Upper lobe of left lung (tissue), 6 donors: ENCODE measurements at places on chromosomes 7 and 10. TPM values are rescaled to one million over a fixed set of nuclear protein-coding genes. Genes with fewer than 3 reads are reported as not detected.

Gene MYO3A
- not detected for total RNA-seq

DNA sequence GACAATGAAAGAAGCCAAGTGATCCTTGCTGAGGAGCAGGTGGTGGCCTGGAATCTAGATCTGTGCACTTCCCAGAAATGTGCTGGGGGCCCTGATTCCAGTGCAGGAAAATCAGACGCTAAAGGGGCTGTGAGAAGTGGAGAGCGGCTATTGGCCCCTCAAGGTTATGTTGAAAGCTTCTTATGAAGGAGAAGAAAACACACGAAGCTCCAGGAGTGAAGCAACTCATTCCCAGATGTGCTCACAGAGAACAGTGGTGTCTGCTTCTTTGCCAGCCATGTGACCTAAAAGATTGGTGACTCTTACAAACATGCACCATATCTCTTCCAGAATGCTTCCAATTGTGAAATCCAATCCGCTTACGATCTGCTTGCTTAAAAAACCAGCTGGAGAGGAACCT, 679.3 kb upstream of the IGFBP3 start:
- H3K4me1 ChIP-seq, result peaks cover 21% of the 10 kb centered on the region
- H3K27me3 ChIP-seq, result no peaks in the 10 kb centered on the region
- no peak overlapping the region for H3K4me3 ChIP-seq
- peak overlapping the region; percentile 65 for H3K27ac ChIP-seq

DNA sequence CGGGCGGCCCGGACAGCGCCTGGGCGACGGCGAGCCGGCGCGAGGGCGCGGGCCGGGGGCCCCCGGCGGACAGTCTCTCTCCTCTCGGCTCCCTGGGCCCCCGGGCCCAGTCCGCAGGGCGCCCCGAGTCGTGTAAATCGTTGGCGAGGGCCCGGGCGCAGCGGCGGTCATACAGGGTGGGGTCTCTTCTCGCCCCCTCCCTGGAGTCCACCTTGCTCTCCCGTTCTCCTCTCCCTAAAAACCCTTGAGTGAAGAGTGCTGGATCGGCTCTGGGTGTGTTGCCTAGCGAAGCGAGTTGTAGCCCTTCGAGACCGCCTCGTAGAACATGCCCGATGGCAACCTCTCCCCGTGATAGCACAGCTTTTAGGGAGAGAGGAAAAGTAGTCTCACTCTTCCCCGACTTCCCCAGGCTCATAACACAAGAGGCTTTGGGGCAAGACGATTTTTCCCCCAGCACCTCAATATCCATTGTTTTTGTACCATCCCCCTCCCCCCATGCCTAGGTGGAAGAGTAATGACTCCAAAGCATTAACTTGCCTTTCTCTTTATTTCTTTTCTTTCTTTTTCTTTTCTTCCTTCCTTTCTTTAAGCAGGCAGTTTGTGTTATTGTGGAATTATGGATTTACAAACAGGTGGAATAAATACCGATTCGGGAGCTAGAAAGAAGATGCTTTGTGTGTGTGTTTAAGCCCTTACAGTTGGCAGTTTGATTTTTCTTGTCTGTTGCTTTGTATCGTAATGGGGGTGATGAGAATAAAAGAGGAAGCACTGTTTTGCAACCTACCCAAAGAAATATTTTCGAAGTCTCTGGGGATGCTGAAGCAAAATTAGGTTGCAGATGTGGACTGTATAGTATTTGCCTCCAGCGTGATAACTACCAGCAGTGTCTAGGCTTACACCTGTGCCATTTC, 822 bp downstream of the SHOC2 start:
- no peaks in the 10 kb centered on the region for H3K36me3 ChIP-seq
- H3K27me3 ChIP-seq, result no peaks in the 10 kb centered on the region
- H3K4me3 ChIP-seq, result peak overlapping the region; percentile 82
- peaks cover 35% of the 10 kb centered on the region for H3K4me1 ChIP-seq
- H3K27ac ChIP-seq, result peak overlapping the region; percentile 99
- DNase-seq, result no peak

Gene ZP3
- 1.1 TPM for total RNA-seq

- no peaks in the 10 kb centered on the region for H3K36me3 ChIP-seq
- peaks cover 4% of the 10 kb centered on the region for H3K4me1 ChIP-seq
- no peak overlapping the region for H3K4me3 ChIP-seq
- no peaks in the 10 kb centered on the region for H3K27me3 ChIP-seq
- DNase-seq, result no peak
These were observed 280.3 kb downstream of the AUTS2 start for GRCh38 chr7:69878591-69878990.

DNA sequence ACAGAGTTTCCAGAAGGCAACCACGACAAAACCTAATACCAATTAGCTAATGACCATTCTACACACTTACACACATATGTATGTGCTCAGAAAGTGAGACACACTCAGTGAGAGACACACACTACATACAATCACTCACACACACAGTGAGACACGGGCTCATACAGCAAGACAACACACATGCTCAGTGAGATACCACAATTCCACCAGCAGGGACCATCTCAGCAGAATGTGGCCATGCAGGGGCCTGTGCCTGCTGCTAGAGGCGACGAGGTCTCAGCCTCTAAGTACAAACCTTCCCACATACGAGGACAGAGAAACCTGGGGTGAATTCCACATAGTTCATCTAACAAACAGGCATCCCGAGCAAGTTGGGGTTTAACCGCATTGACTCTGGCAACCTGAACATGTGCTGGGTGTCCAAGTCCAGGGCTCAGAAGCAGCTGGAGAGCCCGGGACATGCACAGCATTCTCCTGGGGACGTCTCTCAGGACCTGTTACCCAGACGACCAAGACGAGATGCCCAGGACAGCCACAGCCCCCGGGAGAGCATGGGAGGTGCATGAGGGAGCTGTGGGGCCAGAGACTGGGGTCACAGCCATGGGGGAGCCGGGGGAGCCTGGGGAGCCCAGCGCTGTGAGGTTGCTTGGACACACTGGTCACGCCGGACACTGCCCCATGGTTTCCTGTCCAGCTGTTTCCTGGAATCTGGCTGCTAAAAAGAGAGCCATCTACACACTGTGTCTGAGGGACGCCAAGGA, 523.6 kb downstream of the PTPRN2 start:
- H3K27ac ChIP-seq, result no peak overlapping the region
- H3K27me3 ChIP-seq, result no peaks in the 10 kb centered on the region
- no peak for DNase-seq
- H3K4me3 ChIP-seq, result no peak overlapping the region
- H3K4me1 ChIP-seq, result no peaks in the 10 kb centered on the region

- peaks cover 36% of the 10 kb centered on the region for H3K27me3 ChIP-seq
- H3K4me3 ChIP-seq, result peak overlapping the region; percentile 42
- no peaks in the 10 kb centered on the region for H3K36me3 ChIP-seq
- H3K4me1 ChIP-seq, result peaks cover 13% of the 10 kb centered on the region
These were observed 28.7 kb upstream of the JAKMIP3 start for GRCh38 chr10:132036887-132037675.

Gene DENND2A
- total RNA-seq, result 13.6 TPM

- no peak overlapping the region for H3K4me3 ChIP-seq
- H3K36me3 ChIP-seq, result no peaks in the 10 kb centered on the region
- no peak for DNase-seq
- no peaks in the 10 kb centered on the region for H3K4me1 ChIP-seq
- no peak overlapping the region for H3K27ac ChIP-seq
These were observed 275.7 kb downstream of the KLF6 start for GRCh38 chr10:3509355-3509754.

DNA sequence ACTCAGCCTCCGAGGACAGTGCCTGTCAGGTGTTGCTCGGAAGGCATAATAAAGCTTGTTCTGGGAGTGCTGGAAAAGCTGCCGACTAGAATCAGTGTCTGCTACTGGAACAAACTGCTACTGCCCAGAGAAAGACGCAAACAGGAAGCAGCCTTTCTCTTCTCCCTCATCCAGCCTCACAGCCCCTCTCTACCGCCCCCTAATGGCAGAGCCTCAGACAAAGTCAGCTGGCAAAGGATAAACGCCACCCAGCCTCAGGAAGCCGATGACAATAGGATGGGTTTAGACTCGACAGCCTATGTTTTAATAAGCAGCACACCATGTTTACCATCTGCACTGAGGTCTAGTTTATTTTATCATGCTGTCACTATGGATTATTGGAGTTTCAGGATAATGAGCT, 169.5 kb upstream of the LYZL1 start:
- H3K36me3 ChIP-seq, result no peaks in the 10 kb centered on the region
- no peaks in the 10 kb centered on the region for H3K27me3 ChIP-seq
- no peak for DNase-seq
- no peak overlapping the region for H3K27ac ChIP-seq
- no peak overlapping the region for H3K4me3 ChIP-seq
- H3K4me1 ChIP-seq, result no peaks in the 10 kb centered on the region

Gene SPDYE5
- not detected for total RNA-seq

DNA sequence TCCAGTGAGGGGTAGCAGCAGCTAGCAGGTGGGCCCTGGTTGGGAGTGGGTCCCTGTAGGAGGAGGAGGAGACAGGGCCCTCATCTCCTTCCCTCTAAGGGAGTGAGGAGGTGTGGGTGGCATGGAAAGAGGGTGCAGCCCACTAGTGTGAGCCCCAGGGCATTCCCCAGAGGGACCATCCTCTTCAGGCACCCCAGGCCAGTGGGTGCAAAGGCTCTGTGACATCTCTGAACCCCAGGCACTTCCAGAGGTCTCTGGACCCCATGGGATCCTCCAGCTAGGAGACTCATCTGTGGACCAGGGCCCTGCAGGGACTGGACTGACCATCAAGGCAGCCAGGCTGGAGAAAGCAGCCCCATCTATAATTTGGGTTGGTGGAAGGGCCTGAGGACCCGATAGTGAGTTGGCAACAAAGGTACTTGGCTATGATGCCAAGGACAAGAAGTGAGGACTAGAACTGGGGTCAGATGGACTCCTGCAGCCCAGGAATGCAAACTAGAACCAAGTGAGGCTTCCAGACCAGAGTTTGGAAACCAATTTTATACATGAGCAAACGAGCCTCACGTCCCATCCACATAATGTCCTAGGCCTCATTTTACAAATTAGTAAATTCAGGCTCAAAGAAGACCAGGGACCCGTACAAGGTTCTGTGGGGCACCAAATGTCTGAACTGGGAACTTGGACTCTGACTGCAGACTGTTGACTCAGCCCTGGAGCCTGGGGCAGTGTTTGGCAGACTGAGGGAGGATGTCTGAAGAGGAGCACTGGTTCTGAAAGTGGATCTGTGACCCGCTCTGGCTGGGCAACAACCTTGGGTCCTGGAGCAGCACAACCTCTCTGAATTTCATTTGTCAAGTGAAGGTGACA, 1.4 kb upstream of the VSTM4 start:
- H3K27me3 ChIP-seq, result no peaks in the 10 kb centered on the region
- no peak overlapping the region for H3K27ac ChIP-seq
- no peak overlapping the region for H3K4me3 ChIP-seq
- H3K4me1 ChIP-seq, result peaks cover 3% of the 10 kb centered on the region

Gene ASZ1
- not detected for total RNA-seq

DNA sequence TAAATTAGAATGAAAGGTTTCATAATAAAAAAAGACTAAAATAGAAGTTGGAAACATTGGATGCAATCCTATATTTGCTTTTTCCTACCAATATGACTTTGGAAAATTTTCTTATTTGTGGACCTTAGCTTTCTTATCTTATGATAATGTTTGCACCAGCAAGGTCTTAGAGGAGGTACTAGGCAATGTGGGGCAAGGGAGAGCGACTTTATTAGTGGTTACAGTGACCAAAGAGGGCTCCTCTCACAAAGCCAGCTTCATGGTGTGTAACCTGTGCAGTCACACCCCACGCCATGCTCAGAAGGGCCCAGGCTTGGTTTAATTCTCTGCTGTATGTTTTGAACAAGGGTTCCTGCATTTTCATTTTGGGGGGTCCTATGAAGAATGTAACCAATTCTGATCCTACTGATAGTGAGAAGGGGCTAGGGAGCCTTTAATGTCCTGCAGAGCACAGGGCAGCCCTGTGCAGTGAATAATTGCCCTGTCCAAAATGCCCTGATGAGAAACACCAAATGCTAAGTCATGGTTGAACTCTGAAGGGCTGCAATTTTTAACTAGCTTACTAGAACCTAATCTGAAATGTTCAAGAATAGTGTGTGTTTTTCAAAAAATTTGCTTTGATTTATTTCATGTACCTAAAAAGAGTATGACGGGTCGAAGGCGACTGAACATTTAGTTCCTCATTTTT, 1047.8 kb downstream of the LRMDA start:
- H3K27ac ChIP-seq, result no peak overlapping the region
- no peaks in the 10 kb centered on the region for H3K36me3 ChIP-seq
- no peaks in the 10 kb centered on the region for H3K4me1 ChIP-seq
- H3K4me3 ChIP-seq, result no peak overlapping the region

- DNase-seq, result no peak
- no peak overlapping the region for H3K4me3 ChIP-seq
- no peaks in the 10 kb centered on the region for H3K27me3 ChIP-seq
- H3K36me3 ChIP-seq, result no peaks in the 10 kb centered on the region
- H3K4me1 ChIP-seq, result no peaks in the 10 kb centered on the region
These were observed 445 bp upstream of the PVRIG start for GRCh38 chr7:100219271-100219737.

Gene SHLD2
- total RNA-seq, result 26.6 TPM
